ENCODE measurements at places on chromosomes 1 and 21. TPM values are rescaled to one million over a fixed set of nuclear protein-coding genes. Genes with fewer than 3 reads are reported as not detected.

- H3K36me3 ChIP-seq, result no peaks in the 10 kb centered on the region
- peaks cover 15% of the 10 kb centered on the region for H3K27me3 ChIP-seq
Observed at GRCh38 chr1:47437447-47438164, at the start of gene FOXD2. Gene FOXD2, plus strand, starts transcription at chr1:47438044. Its CDS starts 92 bp downstream, at chr1:47438136.

- DNase-seq, result peak; percentile 28
- H3K27ac ChIP-seq, result peak within 1 kb of the TSS; percentile 79
- peak within 1 kb of the TSS; percentile 75 for H3K4me3 ChIP-seq
- H3K36me3 ChIP-seq, result no peaks in the 10 kb centered on the region
Observed at GRCh38 chr1:15584489-15585363, at the start of gene AGMAT. Gene AGMAT, minus strand, starts transcription at chr1:15585051. Its CDS starts 84 bp downstream, at chr1:15584967.

Gene OR6N1
- not detected for total RNA-seq

DNA sequence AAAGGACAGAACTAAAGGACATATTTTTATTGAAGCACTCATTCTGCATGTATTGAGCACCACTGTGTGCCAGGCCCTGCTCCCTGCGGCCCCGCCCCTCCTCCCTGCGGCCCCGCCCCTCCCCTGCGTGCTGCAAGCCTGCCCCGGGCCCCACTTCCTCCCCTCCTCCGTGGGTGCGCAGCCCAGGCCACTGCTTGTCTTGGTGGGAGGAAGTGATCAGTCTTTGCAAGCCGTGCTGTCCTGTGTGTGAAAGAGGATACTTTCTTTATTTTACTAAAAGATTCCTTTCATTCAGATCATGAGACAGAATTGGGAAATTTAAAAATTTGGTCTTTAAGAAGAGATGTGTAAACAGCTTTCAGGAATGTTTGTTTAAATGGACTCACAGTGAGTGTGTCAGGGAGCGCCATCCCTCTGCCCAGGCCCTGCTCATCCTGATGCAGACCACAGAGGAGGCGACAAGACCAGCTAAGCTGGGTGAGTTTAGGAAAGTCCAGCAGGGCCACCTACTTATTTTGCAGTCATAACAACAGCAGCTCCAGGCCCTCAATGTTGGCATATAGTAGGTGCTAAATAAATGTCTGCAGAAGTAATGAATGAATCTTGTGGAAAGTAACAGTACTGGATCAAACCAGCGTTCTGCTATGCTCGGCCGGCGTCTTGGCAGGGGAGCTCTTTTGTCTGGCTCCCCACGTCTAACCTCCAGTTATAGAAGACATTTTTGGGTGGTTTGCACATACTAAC, 88.3 kb upstream of the SELENON start:
- H3K36me3 ChIP-seq, result no peaks in the 10 kb centered on the region
- H3K27me3 ChIP-seq, result no peaks in the 10 kb centered on the region
- no peak overlapping the region for H3K4me3 ChIP-seq
- DNase-seq, result peak; percentile 53
- peak overlapping the region; percentile 19 for H3K27ac ChIP-seq
- peaks cover 48% of the 10 kb centered on the region for H3K4me1 ChIP-seq

Gene SIM2
- 0.16 TPM for total RNA-seq

Gene ITLN2
- not detected for total RNA-seq

Gene RGS13
- total RNA-seq, result not detected

DNA sequence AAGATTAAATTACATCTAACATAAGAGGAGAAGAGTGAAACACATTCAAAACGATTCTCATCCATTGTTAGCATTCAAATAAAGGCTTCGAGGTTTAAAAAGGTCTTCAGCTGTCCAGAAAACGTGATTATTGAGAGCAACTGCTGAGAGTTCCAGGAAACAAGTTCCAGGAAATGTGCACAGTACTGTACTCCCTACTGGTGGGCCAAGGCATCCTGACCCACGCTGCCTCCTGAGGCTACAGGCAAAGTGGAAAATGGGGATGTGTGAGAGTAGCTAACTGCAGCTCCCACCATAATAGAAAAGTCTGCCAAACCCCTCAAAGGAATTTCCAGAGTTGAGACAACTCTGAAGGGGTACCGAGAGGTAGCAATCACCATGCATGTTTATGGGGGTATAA, 2.0 kb downstream of the VAV3 start:
- DNase-seq, result no peak
- peak overlapping the region; percentile 83 for H3K27ac ChIP-seq
- H3K4me3 ChIP-seq, result peak overlapping the region; percentile 96
- H3K27me3 ChIP-seq, result peaks cover 6% of the 10 kb centered on the region
- no peaks in the 10 kb centered on the region for H3K36me3 ChIP-seq

Gene GBP6
- 0.22 TPM for total RNA-seq

GRCh38 chr1:240866724-240867123, 254.8 kb upstream of the GREM2 start:
- H3K36me3 ChIP-seq, result no peaks in the 10 kb centered on the region
- H3K27ac ChIP-seq, result no peak overlapping the region
- DNase-seq, result no peak
- no peak overlapping the region for H3K4me3 ChIP-seq
- H3K4me1 ChIP-seq, result no peaks in the 10 kb centered on the region
- no peaks in the 10 kb centered on the region for H3K27me3 ChIP-seq

DNA sequence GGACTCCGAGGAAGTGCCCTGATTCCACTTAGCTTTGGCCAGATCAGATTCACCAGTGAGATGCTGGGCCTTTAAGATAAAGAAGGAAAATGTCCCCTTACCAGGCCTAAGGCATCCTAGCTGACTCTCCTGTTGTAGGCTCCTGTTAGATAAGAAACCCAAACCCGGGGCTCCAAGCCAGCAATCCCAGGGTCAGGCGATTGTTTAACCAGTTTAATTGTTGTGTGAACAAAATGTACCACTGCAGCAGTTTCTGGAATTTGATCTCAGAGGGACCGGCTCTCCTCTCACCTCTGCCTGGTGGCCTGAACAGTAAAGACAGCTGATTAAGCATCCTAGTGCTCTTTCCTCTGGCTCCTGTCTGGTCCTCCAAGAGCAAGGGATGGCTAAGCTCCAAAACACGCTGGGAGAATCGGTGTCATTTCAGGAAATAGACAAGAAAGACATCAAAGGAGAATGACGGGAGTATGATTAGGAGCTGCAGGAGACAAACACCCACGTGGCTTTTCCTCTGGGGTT, 9.3 kb upstream of the KLHDC8A start:
- no peaks in the 10 kb centered on the region for H3K36me3 ChIP-seq
- no peak overlapping the region for H3K27ac ChIP-seq
- H3K27me3 ChIP-seq, result no peaks in the 10 kb centered on the region
- no peak overlapping the region for H3K4me3 ChIP-seq

DNA sequence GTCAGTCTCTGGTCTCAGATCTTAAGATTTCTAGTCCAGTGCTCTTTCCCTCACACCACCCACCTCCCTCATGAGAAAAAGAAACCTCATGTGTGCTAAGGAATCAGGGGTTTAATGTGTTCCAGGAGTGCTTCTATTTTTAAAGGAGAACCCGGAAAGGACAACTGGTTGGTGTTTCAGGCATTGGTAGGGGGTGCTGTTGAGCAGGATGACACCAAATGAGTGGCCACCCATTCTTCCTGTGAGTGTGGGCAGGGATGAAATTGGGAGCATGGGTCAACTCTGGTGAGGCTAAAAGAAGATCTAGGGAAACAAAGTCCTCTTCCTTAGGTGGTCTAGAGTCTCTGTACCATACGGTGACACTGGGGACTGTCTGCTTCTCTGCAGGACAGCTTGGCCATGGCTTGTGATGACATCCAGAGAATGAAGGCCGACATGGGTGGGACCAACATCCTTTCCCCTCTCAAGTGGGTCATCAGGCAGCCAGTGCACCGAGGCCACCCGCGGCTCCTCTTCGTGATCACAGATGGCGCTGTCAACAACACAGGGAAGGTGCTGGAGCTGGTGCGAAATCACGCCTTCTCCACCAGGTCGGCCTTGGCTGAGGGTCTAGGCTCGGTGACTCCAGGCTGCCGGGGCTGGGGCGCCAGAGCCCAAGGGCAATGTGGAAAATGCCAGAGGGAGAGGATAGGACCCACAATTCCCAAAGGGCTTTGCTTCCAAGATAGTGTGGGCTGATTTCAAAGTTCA, 39.3 kb downstream of the VWA5B1 start:
- no peaks in the 10 kb centered on the region for H3K4me1 ChIP-seq
- no peaks in the 10 kb centered on the region for H3K36me3 ChIP-seq
- no peak overlapping the region for H3K4me3 ChIP-seq

GRCh38 chr1:201144701-201145100, 9.6 kb downstream of the TMEM9 start:
- H3K27ac ChIP-seq, result no peak overlapping the region
- no peak overlapping the region for H3K4me3 ChIP-seq
- H3K4me1 ChIP-seq, result no peaks in the 10 kb centered on the region
- no peak for DNase-seq
- no peaks in the 10 kb centered on the region for H3K27me3 ChIP-seq
- H3K36me3 ChIP-seq, result peaks cover 63% of the 10 kb centered on the region

GRCh38 chr21:46424621-46425020, 34.1 kb upstream of the DIP2A start:
- peak overlapping the region; percentile 89 for H3K27ac ChIP-seq
- peaks cover 14% of the 10 kb centered on the region for H3K4me1 ChIP-seq
- H3K27me3 ChIP-seq, result no peaks in the 10 kb centered on the region
- peak; percentile 63 for DNase-seq

Gene FCER1G
- total RNA-seq, result 3.5 TPM

Data from T-cell (primary cell).